HFFc6 (cell line): ENCODE measurements at places on chromosomes 2 and 18. TPM values are rescaled to one million over a fixed set of nuclear protein-coding genes. Genes with fewer than 3 reads are reported as not detected.

The TBR1 gene
- not detected in 3 replicates for total RNA-seq

The DTNB gene
- total RNA-seq = 3.7 to 4.7 TPM (median 4.7 TPM) in 3 replicates

GRCh38 chr2:237244976-237245646, 159.4 kb downstream of the COPS8 start:
- H3K4me3 ChIP-seq = no peak overlapping the region
- peaks cover 28% of the 10 kb centered on the region for H3K36me3 ChIP-seq
- no peaks in the 10 kb centered on the region; the same call in 1 of the 2 replicates for H3K27me3 ChIP-seq
- H3K4me1 ChIP-seq = peaks cover 17% of the 10 kb centered on the region
- DNase-seq = no peak
- H3K27ac ChIP-seq = no peak overlapping the region

DNA sequence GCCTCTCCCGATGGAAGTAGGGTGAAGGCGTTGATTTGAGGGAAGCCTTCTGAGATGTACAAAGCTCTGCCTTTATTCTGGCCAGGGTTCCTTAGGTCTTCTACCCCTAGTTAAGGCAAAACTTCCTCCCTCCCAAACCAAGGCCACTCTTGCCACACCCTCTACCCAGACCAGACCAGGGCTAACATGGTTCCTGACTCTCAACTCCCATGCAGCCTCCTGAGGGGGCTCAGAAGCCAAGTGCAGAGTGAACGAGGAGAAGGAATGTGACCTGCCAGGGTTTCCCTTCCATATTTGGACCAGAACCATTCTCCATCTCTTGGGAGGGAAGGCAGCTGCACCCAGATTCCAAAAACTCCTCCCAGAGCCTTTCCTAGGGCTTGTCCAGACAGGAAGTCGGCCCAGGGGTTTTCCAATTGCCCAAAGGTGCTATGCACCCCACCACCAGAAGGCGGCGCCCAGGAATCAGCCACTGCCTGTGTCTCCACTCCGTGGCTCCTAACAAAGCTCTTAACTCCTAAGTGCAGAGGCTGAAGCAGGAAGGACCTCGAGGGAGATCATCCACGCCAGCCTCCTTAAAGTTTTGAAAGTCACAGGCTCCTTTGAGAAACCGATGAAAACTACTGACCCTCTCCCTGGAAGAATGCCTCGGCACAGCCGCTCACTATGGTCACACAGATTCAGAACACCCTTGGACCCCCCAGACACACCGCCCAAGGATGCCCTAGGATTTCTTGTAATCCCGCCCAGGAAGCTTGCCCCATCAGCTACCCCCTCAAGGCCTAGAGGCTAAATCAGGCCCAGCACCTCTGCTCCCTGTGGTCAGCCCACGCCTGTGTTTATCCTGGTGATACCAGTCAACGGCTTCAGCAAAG, 157.8 kb downstream of the SMAD2 start:
- no peak overlapping the region for H3K27ac ChIP-seq
- H3K36me3 ChIP-seq = no peaks in the 10 kb centered on the region
- H3K4me3 ChIP-seq = no peak overlapping the region
- peak; percentile 54 for DNase-seq
- H3K27me3 ChIP-seq = peaks cover 9% of the 10 kb centered on the region
- H3K4me1 ChIP-seq = no peaks in the 10 kb centered on the region

GRCh38 chr18:77032181-77032701, 100.3 kb downstream of the MBP start:
- H3K4me3 ChIP-seq = no peak overlapping the region
- H3K27me3 ChIP-seq = peaks cover 29% of the 10 kb centered on the region
- H3K27ac ChIP-seq = no peak overlapping the region
- H3K36me3 ChIP-seq = no peaks in the 10 kb centered on the region
- H3K4me1 ChIP-seq = no peaks in the 10 kb centered on the region
- no peak for DNase-seq
